ENCODE measurements at places on chromosomes 12 and 14. TPM values are rescaled to one million over a fixed set of nuclear protein-coding genes. Genes with fewer than 3 reads are reported as not detected.

The C12orf60 gene
- 1.6 TPM for total RNA-seq

The ITGB7 gene
- 420 TPM for total RNA-seq

DNA sequence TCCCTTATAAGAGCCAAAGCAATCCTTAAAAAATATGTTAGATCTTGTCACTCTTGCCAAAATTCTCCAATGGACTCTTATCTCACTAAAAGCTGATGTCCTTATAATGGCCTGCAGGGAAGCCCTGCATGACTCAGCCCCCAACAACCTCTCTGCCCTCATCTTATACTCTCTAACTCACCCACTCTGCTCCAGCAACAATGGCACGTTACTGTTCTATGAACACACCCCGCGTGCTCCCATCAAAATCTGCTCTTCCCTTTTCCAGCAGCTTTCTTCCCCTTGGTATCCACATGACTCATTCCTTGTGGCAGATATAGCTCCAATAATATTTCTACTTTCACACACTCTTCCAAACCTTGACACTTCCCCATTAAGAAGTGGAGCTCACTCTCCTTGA, 108.1 kb downstream of the DENND5B start:
- H3K4me3 ChIP-seq = no peak overlapping the region
- H3K27me3 ChIP-seq = peaks cover 3% of the 10 kb centered on the region
- DNase-seq = no peak
- H3K36me3 ChIP-seq = no peaks in the 10 kb centered on the region

DNA sequence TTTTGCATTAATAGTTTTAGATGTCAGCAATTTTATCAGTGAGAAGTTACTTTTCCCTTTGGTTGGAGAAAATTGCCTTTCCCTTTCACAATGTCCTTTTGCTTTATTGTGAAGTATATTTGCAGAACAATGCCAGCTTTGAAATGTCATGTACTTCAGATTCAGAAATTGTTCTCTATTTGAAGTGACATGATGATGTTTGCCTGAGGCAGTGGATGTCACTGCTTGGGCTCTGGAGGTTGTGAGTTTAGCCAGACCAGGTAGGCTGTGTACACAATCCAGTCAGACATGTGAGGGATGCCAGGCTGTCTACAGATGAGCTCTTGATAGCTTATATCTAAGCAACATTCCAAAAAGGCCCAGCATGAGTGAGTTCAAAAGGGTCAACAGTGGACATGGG, 451.9 kb upstream of the FBXO33 start:
- no peak overlapping the region for H3K27ac ChIP-seq
- no peaks in the 10 kb centered on the region for H3K4me1 ChIP-seq
- no peaks in the 10 kb centered on the region for H3K27me3 ChIP-seq

- H3K4me3 ChIP-seq = no peak overlapping the region
- H3K27me3 ChIP-seq = no peaks in the 10 kb centered on the region
- no peak overlapping the region for H3K27ac ChIP-seq
- no peak for DNase-seq
- peaks cover 21% of the 10 kb centered on the region for H3K36me3 ChIP-seq
- H3K4me1 ChIP-seq = no peaks in the 10 kb centered on the region
Measured at GRCh38 chr14:74733221-74733620, 20.3 kb downstream of the FCF1 start.

The OASL gene
- 48.6 TPM for total RNA-seq

- DNase-seq = no peak
- H3K4me1 ChIP-seq = peaks cover 14% of the 10 kb centered on the region
- H3K27me3 ChIP-seq = peaks cover 6% of the 10 kb centered on the region
- no peaks in the 10 kb centered on the region for H3K36me3 ChIP-seq
- H3K27ac ChIP-seq = no peak overlapping the region
Measured at GRCh38 chr12:12331896-12332295, 18.1 kb downstream of the MANSC1 start.

DNA sequence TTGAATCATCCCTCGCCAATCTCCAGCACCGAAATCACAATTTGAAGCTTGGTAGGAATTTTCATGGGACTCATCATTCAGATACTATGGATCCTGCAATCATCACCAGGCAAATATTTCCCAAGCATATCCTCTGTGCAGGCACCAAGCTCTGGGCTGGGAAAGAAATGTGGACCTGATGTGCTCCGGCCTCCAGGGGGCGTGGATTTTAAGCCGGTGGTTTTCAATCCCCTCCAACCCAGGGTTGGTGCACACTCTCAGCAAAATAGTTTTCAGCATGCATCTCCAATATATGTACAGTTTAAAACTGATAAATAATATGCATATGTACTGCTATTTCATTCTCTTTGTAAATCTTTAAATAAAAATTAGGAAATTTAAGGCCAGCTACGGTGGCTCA, 98.9 kb downstream of the RBM19 start:
- no peak overlapping the region for H3K4me3 ChIP-seq
- H3K27ac ChIP-seq = no peak overlapping the region
- peaks cover 3% of the 10 kb centered on the region for H3K36me3 ChIP-seq
- H3K27me3 ChIP-seq = no peaks in the 10 kb centered on the region
- no peak for DNase-seq

DNA sequence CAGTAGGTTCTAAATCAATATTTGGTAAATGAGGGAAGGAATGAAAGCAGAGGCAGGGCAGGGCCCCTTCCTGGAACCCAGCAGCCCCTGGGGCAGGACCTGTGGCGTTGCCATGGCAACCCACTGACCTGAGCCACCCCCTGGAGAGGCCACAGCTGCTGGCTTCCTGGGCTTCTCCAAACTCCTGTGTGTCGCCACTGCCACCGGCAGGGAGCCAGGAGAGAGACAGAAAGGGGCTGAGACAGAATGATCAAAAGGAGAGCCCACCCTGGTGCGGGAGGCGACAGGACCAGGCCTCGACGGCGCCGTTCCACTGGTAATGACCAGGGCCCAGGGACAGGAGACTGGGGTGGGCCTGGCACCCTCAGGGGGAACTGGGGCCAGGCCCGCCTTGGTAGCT, 18.2 kb downstream of the RFX4 start:
- H3K4me3 ChIP-seq = no peak overlapping the region
- peaks cover 19% of the 10 kb centered on the region for H3K27me3 ChIP-seq
- H3K36me3 ChIP-seq = no peaks in the 10 kb centered on the region
- H3K27ac ChIP-seq = no peak overlapping the region
- DNase-seq = no peak
- H3K4me1 ChIP-seq = no peaks in the 10 kb centered on the region

GRCh38 chr12:128830505-128830893, 6.7 kb upstream of the SLC15A4 start:
- H3K27me3 ChIP-seq = peaks cover 6% of the 10 kb centered on the region
- no peak for DNase-seq
- H3K4me1 ChIP-seq = peaks cover 15% of the 10 kb centered on the region
- no peaks in the 10 kb centered on the region for H3K36me3 ChIP-seq

- peak overlapping the region; percentile 35 for H3K4me3 ChIP-seq
- peak overlapping the region; percentile 4 for H3K27ac ChIP-seq
- H3K27me3 ChIP-seq = no peaks in the 10 kb centered on the region
- DNase-seq = no peak
- peaks cover 7% of the 10 kb centered on the region for H3K4me1 ChIP-seq
- H3K36me3 ChIP-seq = peaks cover 43% of the 10 kb centered on the region
Measured at GRCh38 chr12:11836282-11837151, 187.0 kb downstream of the ETV6 start.

DNA sequence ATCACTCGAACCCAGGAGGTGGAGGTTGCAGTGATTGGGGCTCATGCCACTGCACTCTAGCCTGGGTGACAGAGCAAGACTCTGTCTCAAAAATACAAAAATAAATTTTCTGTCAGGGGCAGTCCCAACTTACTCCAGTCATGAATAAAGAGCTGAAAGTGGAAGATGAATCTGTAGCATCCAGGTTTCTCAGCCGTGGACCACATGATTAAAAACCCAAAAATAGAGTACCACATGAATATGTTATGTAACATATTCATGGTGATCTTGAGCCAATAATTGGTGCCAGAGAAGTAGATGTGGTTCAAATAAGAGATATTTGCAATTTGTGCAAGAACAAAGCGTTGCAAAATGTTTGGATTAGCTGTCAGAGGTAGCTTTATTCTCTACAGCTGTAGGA, 23.1 kb downstream of the SPIC start:
- peaks cover 10% of the 10 kb centered on the region for H3K27me3 ChIP-seq
- DNase-seq = no peak
- no peak overlapping the region for H3K4me3 ChIP-seq
- no peak overlapping the region for H3K27ac ChIP-seq
- H3K4me1 ChIP-seq = no peaks in the 10 kb centered on the region

- no peak for DNase-seq
- peak overlapping the region; percentile 86 for H3K27ac ChIP-seq
- H3K4me1 ChIP-seq = peaks cover 17% of the 10 kb centered on the region
- peak overlapping the region; percentile 58 for H3K4me3 ChIP-seq
- H3K27me3 ChIP-seq = peaks cover 2% of the 10 kb centered on the region
Measured at GRCh38 chr12:48286665-48287064, 64.1 kb downstream of the ZNF641 start.

GRCh38 chr14:89401241-89401640, 15.8 kb downstream of the FOXN3 start:
- H3K27me3 ChIP-seq = no peaks in the 10 kb centered on the region
- no peak overlapping the region for H3K27ac ChIP-seq
- peaks cover 13% of the 10 kb centered on the region for H3K4me1 ChIP-seq
- no peak overlapping the region for H3K4me3 ChIP-seq

- H3K36me3 ChIP-seq = no peaks in the 10 kb centered on the region
- DNase-seq = no peak
- H3K4me1 ChIP-seq = no peaks in the 10 kb centered on the region
Measured at GRCh38 chr12:30936036-30936435, 9.5 kb downstream of the TSPAN11 start.

The TPI1 gene
- 1,129 TPM for total RNA-seq

The CCDC175 gene
- total RNA-seq = not detected

DNA sequence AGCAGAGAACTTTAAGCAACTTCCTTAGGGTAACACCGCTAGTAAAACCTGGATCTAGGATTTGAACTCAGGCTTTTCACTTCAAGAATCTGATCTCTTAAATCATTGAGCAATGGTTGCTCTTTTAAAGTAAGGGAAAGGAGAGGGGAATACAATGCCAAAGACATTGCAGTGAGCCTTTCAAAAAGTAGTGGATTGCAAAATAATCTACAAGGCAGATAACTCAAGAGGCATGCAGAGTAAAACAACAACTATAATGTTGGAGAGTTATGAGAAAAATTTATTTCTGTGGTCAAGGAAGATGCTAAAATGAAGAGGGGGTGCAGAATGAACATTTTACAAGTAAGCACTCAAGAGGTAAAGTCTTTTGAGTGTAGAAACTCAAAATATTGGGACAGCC, 432.6 kb downstream of the C12orf50 start:
- no peaks in the 10 kb centered on the region for H3K27me3 ChIP-seq
- no peaks in the 10 kb centered on the region for H3K36me3 ChIP-seq
- no peak overlapping the region for H3K4me3 ChIP-seq
- no peak for DNase-seq
- no peaks in the 10 kb centered on the region for H3K4me1 ChIP-seq

- peaks cover 19% of the 10 kb centered on the region for H3K4me1 ChIP-seq
- peak overlapping the region; percentile 50 for H3K4me3 ChIP-seq
- H3K27ac ChIP-seq = no peak overlapping the region
- no peaks in the 10 kb centered on the region for H3K36me3 ChIP-seq
- peak; percentile 88 for DNase-seq
Measured at GRCh38 chr14:106872611-106873446, 1346.4 kb downstream of the TMEM121 start.

DNA sequence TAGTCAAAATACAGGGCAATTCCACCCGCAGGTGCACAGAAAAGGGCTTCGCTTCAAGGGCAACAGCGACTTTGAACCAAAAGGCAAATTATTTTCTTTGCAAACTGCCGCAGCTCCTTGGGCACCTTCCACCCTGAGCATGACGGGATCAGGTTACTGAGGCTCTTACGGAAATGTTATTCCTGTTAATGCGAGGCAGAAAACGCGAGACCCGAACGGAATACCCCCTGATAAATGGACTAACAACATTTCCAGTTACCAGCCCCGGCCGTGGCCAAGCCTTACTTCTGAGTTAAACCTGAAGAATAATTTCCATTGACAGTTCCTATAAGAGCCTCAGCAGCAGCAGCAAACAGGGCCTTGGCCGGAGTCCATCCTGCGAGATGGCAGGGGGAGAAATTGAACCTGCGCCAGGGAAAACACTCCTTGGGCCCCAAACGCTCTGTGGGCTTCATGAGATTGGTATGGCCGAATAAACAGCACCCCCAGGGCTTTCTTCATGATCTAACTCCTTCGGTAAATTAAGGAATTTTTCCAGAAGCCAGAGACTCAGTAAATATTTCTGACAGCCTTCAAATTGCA, 70.0 kb upstream of the DICER1 start:
- peaks cover 5% of the 10 kb centered on the region for H3K27me3 ChIP-seq
- no peak for DNase-seq
- H3K4me1 ChIP-seq = no peaks in the 10 kb centered on the region

- H3K36me3 ChIP-seq = peaks cover 21% of the 10 kb centered on the region
- H3K27me3 ChIP-seq = no peaks in the 10 kb centered on the region
- peaks cover 44% of the 10 kb centered on the region for H3K4me1 ChIP-seq
- no peak for DNase-seq
- H3K27ac ChIP-seq = peak overlapping the region; percentile 98
Measured at GRCh38 chr12:121791671-121792551, 1.6 kb downstream of the RHOF start.

GRCh38 chr12:71415336-71416231, 24.0 kb upstream of the LGR5 start:
- H3K27me3 ChIP-seq = peaks cover 8% of the 10 kb centered on the region
- H3K4me1 ChIP-seq = no peaks in the 10 kb centered on the region
- no peak overlapping the region for H3K27ac ChIP-seq

The GPRC5D gene
- total RNA-seq = not detected

- H3K36me3 ChIP-seq = peaks cover 56% of the 10 kb centered on the region
- peak overlapping the region; percentile 59 for H3K4me3 ChIP-seq
- peaks cover 46% of the 10 kb centered on the region for H3K4me1 ChIP-seq
- no peak for DNase-seq
Measured at GRCh38 chr14:51883232-51883631, 22.8 kb downstream of the GNG2 start.

DNA sequence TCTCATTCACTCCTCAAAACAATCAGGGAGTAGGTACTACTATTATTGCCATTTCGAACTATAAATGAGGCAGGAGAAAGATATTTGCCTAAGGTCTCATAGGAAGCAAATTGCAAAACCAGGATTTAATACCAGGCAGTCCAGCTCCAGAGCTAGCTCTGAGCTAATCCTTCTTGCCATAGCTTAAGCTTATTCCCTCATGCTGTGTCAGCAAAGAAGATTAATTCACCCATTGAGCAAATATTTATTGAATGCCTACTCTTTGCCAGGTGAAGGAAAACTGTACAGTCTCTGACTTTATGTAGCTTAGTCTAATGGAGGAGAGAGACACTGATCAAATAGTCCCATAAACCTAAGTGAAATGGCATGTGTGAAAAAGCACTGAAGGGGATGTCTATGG, 19.5 kb downstream of the KCNA5 start:
- no peaks in the 10 kb centered on the region for H3K36me3 ChIP-seq
- no peaks in the 10 kb centered on the region for H3K4me1 ChIP-seq
- no peak for DNase-seq
- no peak overlapping the region for H3K27ac ChIP-seq
- H3K4me3 ChIP-seq = no peak overlapping the region

The NOPCHAP1 gene
- total RNA-seq = 11.8 TPM

All from activated naive CD8-positive, alpha-beta T cell treated with anti-CD3 and anti-CD28 coated beads, Interleukin-2, amount 10 ng/mL, durations not matched to agents 7 days and 5 days (primary cell).